ENCODE measurements at places on chromosomes 11 and 22. TPM values are rescaled to one million over a fixed set of nuclear protein-coding genes. Genes with fewer than 3 reads are reported as not detected.

Gene C11orf86
- not detected for polyA plus RNA-seq

Gene TIMP3
- polyA plus RNA-seq = 85.9 TPM

Gene APOBEC3A
- polyA plus RNA-seq = not detected

Gene ARHGAP8
- 1.2 TPM for polyA plus RNA-seq

Gene LRRC55
- polyA plus RNA-seq = not detected

Gene MMP13
- polyA plus RNA-seq = not detected

Gene CHCHD10
- 324 TPM for polyA plus RNA-seq

Gene ROBO3
- polyA plus RNA-seq = 6.0 TPM

Gene CDKN1C
- polyA plus RNA-seq = 96.7 TPM

Gene ANGPTL5
- not detected for polyA plus RNA-seq

Gene P2RY6
- not detected for polyA plus RNA-seq

Gene NECTIN1
- 3.7 TPM for polyA plus RNA-seq

Gene ST3GAL4
- polyA plus RNA-seq = 28.6 TPM

Gene ZP1
- 1.9 TPM for polyA plus RNA-seq

Gene MRPL40
- 91.3 TPM for polyA plus RNA-seq

Gene GP1BB
- polyA plus RNA-seq = 83.2 TPM

Gene PRDM10
- polyA plus RNA-seq = 4.1 TPM

Gene RAC2
- 1.7 TPM for polyA plus RNA-seq

Gene ELFN2
- polyA plus RNA-seq = not detected

Gene TTC28
- 27.3 TPM for polyA plus RNA-seq

Gene SMIM38
- polyA plus RNA-seq = 2.3 TPM

Gene CHRDL2
- not detected for polyA plus RNA-seq

Gene CDC42EP2
- polyA plus RNA-seq = 0.26 TPM

Gene OR51E2
- not detected for polyA plus RNA-seq

Gene MDK
- 3,769 TPM for polyA plus RNA-seq

Gene OR5T2
- polyA plus RNA-seq = not detected

Gene BLID
- 1.0 TPM for polyA plus RNA-seq

Gene MYBPC3
- 476 TPM for polyA plus RNA-seq

Gene OR52I1
- not detected for polyA plus RNA-seq

All from cardiac muscle cell (in vitro differentiated cells and primary cell).